NCI-H187 treated with DMSO at 0.1 percent for 48 hours (cell line): ENCODE measurements at places on chromosomes 3 and 15.

DNA sequence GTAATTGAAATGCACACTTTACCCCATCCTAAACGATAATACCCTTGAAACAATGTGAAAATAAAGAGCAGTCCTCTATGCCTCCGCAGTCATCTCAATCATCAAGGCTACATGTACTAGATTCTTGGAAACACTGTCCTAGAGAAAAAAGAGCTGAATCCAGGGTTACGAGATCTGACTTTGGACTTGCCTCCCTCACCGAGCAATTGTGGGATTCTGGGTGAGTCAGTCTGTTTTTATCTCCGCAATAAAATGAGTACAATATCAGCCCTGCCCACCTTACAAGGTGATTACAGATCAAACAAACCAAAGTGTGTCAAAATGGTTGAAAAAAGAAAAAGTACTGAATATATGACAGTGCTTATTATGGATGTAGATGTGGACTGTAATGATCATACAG is 152.3 kb upstream of the SNTN start:
- DNase-seq: no peak

DNA sequence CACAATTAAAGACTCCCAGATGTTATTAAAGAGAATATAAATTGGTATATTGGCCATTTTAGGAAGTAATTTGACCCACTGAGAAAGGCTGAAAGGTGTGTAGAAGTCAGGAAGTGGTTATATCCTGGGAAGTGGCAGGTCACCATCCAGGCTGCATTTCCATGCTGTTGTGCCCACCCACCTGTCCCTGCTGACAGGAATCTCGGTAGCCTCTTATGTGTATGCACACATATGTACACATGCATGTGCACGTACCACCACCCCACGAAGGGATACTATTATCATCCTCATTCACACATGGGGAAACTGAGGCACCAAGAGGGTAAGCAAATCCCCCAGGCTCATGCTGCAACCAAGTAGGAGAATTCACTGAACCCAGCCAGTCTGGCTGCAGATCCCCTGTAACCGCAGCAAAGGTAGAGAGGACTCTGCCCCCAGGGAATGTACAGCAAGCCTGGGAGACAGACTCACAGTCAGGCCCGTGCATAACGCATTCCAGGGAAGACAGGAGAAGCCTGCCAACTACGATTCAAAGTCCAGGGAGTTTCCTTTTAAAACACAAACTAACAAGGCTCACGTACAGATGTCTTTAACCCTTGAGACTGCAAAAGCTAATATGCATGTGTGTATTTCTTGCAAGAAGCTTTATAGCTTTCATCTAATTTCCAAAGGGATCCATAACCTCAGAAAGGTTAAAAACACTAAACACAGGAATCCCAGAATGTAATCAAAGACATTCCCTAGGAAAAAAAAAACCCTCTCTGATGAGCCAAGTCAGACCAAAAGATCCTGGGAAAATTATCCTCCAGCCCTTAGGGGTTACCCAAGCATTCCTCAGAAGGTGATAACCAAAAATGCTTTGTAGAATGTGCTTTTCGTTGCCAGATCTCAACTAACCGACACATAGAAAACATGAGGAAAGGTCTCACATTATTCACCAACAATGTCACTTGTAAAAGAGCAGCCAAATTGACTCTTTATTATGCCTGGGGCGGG is 129.6 kb downstream of the ADAMTS17 start:
- no peak for DNase-seq

GRCh38 chr3:62905331-62905730 is 30.1 kb upstream of the CADPS start:
- no peak for DNase-seq

DNA sequence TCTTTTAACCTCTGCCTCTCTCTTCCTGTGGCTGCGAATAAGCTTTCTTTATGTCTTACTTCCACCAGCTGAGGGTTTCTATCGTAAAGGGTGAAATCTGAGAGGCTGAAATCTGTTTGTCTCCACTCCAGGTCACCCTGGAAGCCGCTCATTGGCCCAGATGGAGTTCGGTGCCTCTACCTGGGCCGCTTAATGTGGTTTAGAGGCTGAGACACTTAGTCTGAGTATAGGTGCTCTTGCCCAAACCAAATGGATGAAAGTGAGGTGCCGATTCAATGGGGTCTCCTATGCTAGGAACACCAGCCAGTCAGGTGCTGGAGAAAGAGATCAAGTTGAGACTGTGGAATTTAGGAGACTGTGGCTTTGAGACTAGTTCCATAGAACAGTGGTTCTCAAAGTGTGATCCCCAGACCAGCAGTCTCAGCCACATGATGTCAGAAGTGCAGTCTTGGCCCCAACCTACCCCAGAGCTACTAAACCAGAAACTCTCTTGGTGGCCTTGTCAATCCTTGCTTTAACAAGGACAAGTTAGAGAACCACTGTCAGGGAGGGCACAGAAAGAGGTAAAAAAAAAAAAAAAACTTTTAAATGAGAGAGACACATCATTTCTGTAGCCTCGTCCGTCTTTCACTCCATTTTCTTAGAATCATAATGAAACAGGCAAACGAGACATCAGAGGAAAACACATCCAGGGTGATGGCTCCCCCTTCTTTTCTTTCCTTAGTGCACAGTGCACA is 54.9 kb upstream of the CCR2 start:
- DNase-seq: no peak

DNA sequence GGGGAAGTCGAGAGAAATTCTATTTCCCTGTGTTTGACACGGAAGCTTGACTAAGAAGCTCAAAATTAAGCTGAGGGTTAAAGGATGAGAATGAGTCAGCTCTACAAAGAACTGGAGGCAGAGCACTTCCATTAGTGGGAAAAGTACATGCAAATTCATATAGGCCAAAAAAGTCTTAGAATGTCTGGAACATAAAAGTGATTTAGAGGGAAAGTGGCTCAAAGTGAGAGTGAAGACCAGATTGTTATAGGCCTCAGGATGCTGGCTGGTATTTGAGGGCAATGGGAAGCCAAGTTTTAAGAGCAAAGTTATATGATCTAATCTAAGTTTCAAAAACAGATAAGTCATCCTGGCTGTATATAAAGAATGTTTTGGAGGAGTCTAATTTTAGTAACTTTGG is 857.3 kb downstream of the NAALADL2 start:
- DNase-seq: no peak

DNA sequence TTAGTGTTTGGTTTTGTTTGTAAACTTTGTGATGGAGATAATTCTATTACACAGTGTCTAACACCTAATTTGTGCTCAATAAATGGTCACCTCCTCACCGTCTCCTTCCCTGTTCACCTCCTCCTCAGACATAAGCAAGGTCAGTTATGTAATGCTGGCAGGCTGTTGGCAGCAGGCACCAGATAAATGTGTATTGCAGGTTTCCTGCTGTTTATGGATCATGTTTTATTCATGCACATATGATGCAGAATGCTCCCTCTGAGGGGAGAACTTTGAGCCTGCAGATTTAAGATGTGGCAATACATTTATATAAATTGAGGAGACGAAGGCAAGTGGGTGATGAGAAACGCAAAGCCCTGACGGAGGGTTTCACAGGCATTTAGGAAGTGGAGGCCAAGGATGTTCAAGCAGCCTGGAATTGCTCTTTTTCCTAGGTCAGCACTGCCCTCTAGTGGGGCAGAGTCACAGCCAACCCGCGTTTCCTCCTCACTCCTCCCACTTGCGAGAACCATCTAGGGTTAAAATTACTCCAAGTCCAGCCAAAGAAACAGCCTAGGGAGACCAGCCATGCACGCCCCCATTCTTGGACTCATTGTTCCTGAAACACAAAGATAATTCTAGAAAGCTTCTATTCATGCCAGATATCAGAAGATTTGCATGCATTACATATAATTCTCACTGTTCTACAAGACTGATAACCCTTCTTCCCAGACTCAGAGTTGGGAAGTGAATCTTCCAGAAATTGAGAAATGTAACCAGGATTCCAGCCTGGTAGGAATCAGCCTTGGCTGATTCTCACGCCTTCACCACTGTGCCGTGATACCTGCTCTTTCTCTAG is 228.7 kb downstream of the SLCO3A1 start:
- peak; percentile 19 for DNase-seq

- DNase-seq: no peak
These were observed 30.0 kb upstream of the CHD2 start for GRCh38 chr15:92870010-92870591.

DNA sequence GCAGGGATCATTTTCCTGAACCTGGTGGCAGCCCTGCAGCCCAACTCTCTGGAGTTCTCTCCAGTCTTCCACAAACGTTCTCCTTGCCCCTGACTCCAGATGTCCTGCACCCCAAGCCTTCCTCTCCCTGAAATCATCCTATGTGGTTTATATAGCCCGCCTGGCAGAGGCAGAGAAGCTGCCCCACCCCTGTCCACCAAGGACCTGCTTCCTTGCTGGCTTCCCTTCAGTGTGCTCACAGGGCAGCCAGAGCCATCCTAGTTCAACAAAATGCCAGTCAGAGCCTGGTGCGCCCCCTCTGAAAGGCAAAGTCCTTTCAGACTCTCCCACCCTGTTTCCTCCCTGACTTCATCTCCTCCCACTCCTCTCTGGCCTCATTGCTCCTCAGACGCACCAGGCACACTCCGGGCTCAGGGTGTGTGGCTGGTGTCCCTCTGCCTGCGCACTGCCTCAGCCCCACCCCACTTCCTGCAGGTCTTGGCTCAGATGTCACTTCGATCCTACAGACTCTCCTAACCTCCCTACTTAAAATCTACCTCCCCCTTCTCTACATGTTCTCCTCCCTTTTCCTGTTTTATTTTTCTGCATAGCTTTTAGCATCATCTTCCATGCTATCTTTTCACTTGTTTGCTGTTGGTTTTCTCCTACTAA is 5.9 kb downstream of the KBTBD13 start:
- no peak for DNase-seq

DNA sequence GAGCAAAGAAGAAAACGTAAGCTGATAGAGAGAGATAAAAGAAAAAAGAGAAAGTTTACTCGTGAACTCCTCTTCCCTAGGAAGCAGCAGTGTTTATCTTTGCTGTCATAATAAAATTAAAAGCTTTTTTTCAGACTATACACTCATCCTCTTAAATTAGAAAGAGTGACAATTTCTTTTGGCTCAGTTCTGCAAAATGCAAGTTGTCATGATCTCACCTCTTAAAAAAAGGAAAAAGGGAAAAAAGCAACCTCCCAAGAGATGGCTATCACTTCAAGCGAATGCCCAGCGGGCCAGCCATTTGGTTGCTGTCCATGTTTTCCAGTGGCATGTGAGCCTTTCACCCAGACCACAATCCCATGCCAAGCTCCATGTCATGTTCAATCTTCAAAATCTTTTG is 7.0 kb upstream of the THBS1 start:
- DNase-seq: no peak

DNA sequence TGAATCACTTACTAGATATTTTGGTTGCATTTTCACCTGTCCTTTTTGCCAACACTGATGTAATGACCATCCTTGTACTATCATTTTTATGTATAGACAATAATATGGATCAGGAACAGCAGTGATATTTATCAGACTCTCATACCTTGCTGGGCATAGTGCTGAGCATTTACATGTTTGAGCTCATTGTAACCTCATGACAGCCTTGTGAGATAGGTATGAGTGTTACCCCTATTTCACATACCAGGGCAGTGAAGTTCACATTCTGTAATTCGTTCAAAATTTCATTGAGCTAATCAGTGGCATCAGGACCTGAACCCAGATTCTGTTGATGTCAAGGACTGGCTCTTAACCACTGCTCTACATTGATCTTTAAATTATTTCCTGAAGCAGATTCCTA is 221.5 kb upstream of the TBL1XR1 start:
- DNase-seq: no peak
